ENCODE measurements at places on chromosomes 1 and 21. TPM values are rescaled to one million over a fixed set of nuclear protein-coding genes. Genes with fewer than 3 reads are reported as not detected.
A peak's percentile ranks its signal among the peaks of the same experiment; 100 is the strongest.

DNA sequence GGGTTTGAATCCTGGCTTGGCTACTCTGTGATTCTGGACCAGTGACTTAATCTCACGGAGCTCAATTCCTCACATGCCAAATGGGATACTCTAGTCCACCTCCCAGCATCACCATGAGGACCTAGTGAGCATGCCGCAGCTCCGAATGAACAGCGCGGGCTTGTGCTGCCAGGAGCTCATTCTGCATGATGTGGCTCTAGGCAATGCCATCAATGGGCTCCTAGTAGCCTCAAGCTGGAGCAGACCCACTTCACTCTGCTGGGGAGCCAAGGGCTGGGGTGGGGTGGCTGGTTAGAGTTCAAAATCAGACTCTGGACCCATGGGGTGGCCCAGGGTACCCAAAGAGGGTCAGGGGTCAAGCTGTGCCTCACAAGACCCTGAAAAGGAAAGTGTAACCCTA, 41.5 kb downstream of the CDK18 start:
- DNase-seq: peak; percentile 72

CA6 gene
- total RNA-seq: not detected

SDC3 gene
- total RNA-seq: 20.1 TPM

- DNase-seq: no peak
Measured at GRCh38 chr1:246160905-246161304, 346.2 kb downstream of the SMYD3 start.

DNA sequence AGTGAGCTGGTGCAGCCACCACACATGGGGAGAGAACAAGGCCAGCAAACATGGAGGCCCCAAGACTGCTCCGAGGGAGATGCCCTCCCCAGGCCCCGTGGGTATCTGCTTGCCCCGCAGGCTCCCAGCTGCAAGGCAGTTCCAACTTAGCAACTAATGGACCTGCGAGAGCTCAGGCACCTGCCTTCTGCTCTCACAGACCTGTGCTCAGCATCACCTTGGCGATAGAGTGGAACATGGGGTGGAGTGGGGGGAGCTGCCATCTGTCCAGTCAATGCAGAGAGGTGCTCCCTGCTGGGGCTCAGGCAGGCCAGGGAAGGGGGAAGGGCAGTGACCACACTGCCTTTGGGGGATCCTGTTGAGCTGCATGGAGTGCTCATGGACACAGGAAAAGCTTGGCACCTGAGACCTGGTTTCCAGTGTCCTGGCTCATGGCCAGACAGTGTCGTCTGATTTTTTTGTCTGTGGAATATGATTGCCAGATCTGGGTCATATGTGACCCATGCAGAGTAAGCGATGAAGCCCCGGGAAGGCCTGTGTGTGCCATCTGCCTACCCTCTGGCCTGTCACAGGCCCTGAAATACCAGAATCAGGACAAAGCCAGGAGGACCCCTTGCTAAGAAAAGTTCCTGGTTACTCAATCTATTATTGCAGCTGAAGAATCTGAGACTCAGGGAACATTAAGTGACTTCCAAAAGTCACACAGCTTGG, 39.9 kb upstream of the TENT5C start:
- DNase-seq: peak; percentile 93

DNA sequence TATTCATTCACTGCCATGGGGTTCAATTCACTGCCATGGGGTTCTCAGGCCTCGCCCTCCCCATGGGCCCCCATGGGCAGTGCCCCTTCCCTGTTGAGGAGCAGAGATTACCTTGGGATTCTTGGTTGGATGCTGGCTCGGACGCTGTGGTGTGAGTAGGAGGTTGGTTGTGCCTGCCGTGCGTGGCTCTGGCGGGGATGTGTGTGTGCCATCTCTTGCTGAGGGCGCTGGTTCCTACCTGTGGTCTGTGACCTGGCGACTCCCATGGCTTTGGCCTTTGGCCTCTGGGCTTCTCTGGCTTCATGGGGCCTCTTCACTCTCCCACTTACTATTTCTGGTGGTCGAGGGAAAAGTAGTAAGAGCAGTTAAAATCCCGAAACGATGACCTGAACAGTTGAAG, 42.1 kb downstream of the PCNT start:
- no peak for DNase-seq
